ENCODE measurements at places on chromosomes 4 and X. TPM values are rescaled to one million over a fixed set of nuclear protein-coding genes. Genes with fewer than 3 reads are reported as not detected.

GRCh38 chr4:7204656-7205387, 12.5 kb downstream of the SORCS2 start:
- no peak for DNase-seq

SERPINA7 gene
- total RNA-seq, result not detected

DNA sequence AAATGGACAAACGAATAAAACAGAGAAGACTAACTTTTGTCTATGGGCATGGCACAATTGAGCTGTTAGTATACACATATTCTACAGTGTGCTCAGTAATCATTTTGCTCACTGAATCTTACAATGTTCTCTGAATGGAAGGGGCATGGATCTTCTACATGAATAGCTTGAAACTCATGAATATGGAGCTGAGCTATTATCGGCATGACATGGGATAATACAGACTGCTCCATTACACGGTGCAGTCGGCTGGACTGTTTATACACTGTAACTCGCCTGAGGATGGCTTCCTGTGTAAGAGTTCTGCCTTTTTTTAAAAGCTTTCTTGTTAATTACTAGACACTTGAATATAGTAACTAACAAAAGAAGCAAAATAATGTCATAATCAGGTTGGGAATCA, 368.5 kb upstream of the MAD2L1 start:
- no peak for DNase-seq

- no peak for DNase-seq
Observed at GRCh38 chrX:19846995-19847790, 40.2 kb downstream of the SH3KBP1 start.

DNA sequence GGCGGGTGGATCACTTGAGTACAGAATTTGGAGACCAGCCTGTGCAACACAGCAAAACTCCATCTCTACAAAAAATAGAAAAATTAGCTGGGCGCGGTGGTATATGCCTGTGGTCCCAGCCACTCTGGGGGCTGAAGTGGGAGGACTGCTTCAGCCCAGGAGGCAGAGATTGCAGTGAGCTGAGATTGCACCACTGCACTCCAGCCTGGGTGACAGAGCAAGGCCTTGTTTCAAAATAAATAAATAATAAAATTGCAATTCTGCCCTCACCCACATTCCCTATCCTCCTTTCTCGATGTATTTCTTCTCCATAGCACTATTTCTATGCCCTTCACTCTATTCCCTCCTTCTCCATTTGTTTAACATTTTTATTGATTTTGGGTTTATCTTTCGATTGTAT, 8.7 kb upstream of the SLAIN2 start:
- DNase-seq, result no peak

DNA sequence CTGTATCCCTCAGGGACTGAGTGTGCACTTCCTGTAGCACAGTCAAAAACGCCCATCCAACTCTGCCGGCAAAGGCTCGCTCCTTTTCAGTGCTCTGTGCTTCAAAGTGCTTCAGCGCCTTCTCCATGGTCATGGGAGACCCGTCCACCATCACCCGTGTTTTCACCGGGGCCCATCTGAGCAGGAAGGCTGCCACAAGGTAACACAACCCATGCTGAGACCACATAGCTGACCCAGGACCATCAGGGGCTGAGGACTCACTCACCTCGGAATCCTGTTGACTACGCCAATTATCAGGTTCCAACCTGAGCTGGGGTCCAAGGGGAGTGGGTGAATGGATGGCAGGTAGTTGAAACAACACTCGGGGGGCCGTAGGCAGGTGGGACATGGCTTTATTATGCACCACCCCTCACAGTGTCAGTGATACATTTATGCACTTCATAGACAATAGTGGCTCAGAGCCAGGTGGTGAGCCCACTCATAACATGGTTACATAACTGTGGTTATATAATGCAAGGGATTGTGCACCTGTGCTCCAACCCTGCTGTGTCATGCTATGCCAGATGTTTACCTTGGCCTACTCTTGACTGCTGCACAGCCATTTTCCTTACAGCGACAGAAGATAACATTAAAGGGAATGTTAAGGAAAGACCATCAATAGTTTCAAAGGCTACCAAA, 227.8 kb downstream of the ADGRL3 start:
- no peak for DNase-seq

UGT2B10 gene
- not detected for total RNA-seq

- no peak for DNase-seq
Observed at GRCh38 chrX:70479922-70480659, 35.5 kb downstream of the DLG3 start.

- DNase-seq, result no peak
Observed at GRCh38 chrX:122187069-122187713, 996.9 kb upstream of the GRIA3 start.

DNA sequence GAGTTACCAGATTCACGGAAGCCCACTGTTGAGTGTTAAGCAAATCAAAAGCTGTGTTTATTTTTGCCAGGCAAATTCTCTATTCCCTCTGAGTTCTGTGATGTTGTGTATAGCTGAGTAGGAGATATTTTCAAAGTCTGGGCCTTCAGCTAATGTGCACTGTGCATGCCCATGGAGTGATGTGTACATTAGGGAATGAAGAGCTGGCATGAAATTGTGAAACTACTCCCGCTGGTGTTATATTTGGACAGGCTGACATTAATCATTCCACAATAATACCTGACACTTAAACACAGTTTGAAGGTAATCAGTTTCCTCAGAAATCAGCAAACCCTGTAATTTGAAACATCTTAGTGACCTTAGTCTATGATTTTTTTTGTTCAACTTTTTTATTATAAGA, 88.1 kb upstream of the MBNL3 start:
- no peak for DNase-seq

- DNase-seq, result no peak
Observed at GRCh38 chr4:180532691-180533090, 1710.5 kb upstream of the TENM3 start.

ZNF711 gene
- 0.30 TPM for total RNA-seq

PTCHD1 gene
- total RNA-seq, result not detected

CHRDL1 gene
- not detected for total RNA-seq

SLC10A4 gene
- total RNA-seq, result 0.17 TPM

MAGEC3 gene
- not detected for total RNA-seq

- no peak for DNase-seq
Observed at GRCh38 chrX:33014949-33015348, 196.4 kb downstream of the DMD start.

DNA sequence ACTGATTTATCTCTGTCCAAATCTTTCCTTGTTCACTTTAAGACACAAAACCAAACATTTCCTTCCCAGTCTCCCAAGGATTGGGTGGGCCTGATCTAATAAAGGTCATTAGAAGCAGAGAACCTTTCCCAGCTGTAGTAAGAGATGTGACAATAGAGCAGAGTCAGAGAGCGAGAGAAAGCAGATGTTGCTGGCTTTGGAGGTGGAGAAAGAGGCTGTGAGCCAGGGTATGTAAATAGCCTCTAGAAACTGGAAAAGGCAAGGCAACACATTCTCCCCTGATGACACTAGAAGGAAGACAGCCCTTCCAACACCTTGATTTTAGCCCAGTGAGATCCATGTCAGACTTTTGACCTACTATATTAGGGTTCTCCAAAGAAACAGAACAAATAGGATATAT, 337.5 kb upstream of the CASK start:
- DNase-seq, result no peak

STOX2 gene
- not detected for total RNA-seq

- DNase-seq, result peak; percentile 77
Observed at GRCh38 chr4:89307446-89308160, at the start of gene GPRIN3. Gene GPRIN3 (minus strand): TSS chr4:89307800. CDS start chr4:89250110, 57,690 bp downstream.

GRCh38 chr4:74237425-74237966, 70.8 kb upstream of the EPGN start:
- no peak for DNase-seq

- no peak for DNase-seq
Observed at GRCh38 chr4:134024251-134024650, 177.3 kb downstream of the PABPC4L start.

IGFBP7 gene
- total RNA-seq, result 0.28 TPM

CXorf49 gene
- not detected for total RNA-seq

GRCh38 chr4:9735515-9735914, 45.9 kb upstream of the DRD5 start:
- DNase-seq, result no peak

- no peak for DNase-seq
Observed at GRCh38 chr4:170198747-170199146, 109.0 kb upstream of the AADAT start.

- no peak for DNase-seq
Observed at GRCh38 chr4:135382280-135382959, 1180.8 kb upstream of the PABPC4L start.

DEFB131A gene
- not detected for total RNA-seq

GASK1B gene
- total RNA-seq, result 0.60 TPM

DNA sequence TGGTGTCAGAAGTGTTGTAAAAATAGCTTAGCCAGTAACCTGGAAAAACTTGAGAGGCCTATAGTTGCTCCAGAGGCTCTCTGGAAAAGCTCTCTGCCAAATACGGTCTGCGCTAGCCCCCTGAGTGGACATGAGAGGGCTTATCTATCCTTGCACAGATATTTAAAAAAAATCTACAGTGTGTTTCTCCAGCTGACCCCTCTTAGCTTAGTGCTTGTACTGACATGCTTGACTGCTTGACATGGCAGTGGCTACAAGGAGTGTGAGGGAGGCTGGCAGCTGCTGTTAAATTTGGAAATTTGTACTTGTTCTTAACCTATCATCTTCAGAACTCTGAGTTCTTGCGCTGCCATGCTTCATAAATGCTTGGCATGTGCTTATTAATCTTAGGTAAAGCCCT, 229.2 kb downstream of the RBMX2 start:
- no peak for DNase-seq

ADGRL3 gene
- not detected for total RNA-seq

DNA sequence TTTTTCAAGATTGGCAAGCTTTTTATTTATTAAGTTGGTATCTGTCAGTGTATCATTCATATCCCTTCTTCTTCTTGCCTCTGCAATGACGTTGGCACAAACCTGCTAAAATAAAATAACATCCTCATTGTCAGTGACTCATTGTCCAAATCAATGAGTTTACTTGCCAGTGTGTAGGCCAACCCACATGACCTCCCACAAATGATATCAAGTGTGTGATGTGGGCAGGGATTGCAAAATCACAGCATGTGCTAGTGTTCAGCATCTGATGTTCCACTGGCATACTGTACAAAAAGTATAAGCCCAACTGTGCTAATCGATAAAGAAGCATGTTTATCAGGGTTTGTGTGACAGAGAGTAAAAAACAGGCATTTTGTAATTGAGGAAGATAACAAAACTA, 25.5 kb downstream of the GPAT3 start:
- DNase-seq, result no peak

GRCh38 chrX:40307871-40308270, 210.1 kb upstream of the BCOR start:
- no peak for DNase-seq

- no peak for DNase-seq
Observed at GRCh38 chr4:123835831-123836590, 439.4 kb downstream of the SPRY1 start.

- no peak for DNase-seq
Observed at GRCh38 chrX:2828344-2828958, at the start of gene GYG2. Gene GYG2 (plus strand): TSS chrX:2828930. CDS start chrX:2830189, 1,259 bp downstream.

DUSP9 gene
- total RNA-seq, result not detected

IL2RG gene
- total RNA-seq, result 389 TPM

NDNF gene
- total RNA-seq, result 0.11 TPM

SPANXC gene
- total RNA-seq, result not detected

ADH4 gene
- not detected for total RNA-seq

DCAF4L1 gene
- total RNA-seq, result 0.22 TPM

SLC34A2 gene
- total RNA-seq, result not detected

DNA sequence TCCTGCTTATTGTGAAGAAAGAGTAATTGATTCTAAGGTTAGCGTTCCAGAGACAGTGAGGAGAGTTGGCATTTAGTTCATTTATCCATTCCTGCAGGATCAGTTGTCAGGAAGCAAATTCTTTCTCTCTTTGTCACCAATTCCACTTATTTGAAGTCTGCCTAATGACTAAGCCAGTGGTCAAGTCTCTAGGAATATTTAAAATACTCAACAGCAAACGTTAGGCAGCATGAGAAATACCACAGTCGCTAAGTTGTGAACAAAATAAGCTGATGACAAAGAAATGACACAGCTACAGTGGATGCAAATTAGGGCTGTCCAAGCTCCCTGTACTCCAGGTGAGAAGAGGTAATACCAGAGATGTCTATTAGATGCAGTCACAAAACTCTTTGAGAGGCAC, 6.6 kb upstream of the MAGEB17 start:
- DNase-seq, result no peak

GRCh38 chrX:24333371-24333770, 19.5 kb upstream of the SUPT20HL2 start:
- DNase-seq, result no peak

DNA sequence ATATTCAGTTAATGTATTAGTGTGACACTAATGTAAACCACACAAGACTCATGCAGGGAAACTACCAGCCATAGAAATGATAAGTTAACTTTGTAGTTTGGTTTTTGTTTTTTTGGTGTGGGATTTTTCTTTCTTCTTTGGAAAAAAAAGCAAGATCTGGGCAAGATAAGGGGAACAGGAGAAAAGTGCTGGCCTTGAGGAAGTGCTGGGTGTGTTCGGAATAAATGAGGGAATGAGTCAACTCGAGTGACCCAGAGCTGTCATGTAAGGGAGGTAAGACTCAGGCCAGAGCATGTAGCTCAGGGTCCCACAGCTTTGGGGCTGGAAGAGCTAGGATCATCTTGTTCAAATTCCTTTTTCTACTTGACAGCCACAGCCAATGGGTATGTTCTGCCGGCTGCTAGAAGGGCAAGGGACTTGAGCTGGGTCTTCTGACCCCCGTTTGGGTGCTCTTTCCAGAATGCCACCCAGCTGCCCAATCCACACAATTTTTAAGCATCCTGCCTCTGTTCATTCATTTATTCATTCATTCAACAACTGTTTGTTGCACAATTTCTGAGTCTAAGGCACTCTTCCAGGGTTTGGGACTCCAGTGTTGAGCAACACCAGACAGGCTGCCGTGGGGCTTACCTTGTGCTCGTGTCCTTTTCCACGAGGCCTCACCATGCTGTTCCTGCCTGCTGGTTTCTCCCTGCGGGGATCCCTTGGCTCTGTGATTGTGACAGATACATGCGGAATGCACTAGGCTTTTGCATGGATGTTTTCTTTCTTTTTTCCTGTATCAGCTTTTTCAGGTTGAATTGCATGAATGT, 54.5 kb downstream of the CLDN34 start:
- no peak for DNase-seq

- DNase-seq, result no peak
Observed at GRCh38 chr4:70666369-70666768, at the start of gene JCHAIN. Gene JCHAIN (minus strand): TSS chr4:70666508. CDS start chr4:70666490, 18 bp downstream.

DKK2 gene
- not detected for total RNA-seq

DNA sequence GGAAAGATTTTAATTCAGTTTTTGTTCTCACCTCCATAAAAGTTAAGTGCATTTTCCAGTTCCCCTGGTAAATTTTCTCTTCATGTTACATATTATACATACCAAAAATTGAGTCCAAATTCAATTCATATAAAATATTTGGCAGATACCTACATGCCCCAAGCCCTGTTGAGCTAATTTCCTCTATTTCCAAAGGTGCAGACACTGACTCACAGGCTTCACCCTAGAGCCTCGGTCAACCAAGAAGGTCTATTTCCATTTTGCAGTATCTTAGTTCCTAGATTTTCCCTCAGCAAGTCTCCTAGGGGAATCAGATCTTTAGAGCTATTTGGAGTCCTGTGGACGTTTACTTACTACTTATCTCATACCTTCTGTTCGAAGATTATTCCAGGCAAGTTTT, 174.4 kb downstream of the TSPAN5 start:
- no peak for DNase-seq

Data from activated naive CD8-positive, alpha-beta T cell treated with anti-CD3 and anti-CD28 coated beads, Interleukin-2, amount 10 ng/mL, durations not matched to agents 7 days and 5 days (primary cell).